ENCODE measurements at places on chromosomes 3 and 15.

GRCh38 chr3:62812631-62813030 lies 62.6 kb downstream of the CADPS start:
- DNase-seq: no peak

- DNase-seq: no peak
These were observed 31.2 kb downstream of the FOXB1 start for GRCh38 chr15:60035344-60035743.

DNA sequence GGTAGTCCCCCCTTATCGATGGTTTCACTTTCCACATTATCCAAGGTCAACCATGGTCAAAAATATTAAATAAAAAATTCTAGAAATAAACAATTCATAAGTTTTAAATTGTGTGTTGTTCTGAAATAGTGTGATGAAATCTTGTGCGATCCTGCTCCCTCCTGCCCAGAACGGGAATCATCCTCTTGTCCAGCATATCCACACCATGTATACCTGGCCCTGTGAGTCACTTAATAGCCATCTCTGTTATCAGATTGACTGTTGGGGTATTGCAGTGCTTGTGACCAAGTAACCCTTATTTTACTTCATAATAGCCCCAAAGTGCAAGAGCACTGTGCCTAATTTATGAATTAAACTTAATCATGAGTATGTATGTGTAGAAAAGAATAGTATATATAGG lies 19.1 kb downstream of the FAM81A start:
- no peak for DNase-seq

- DNase-seq: no peak
These were observed 41.5 kb downstream of the CHD2 start for GRCh38 chr15:92941668-92942067.

DNA sequence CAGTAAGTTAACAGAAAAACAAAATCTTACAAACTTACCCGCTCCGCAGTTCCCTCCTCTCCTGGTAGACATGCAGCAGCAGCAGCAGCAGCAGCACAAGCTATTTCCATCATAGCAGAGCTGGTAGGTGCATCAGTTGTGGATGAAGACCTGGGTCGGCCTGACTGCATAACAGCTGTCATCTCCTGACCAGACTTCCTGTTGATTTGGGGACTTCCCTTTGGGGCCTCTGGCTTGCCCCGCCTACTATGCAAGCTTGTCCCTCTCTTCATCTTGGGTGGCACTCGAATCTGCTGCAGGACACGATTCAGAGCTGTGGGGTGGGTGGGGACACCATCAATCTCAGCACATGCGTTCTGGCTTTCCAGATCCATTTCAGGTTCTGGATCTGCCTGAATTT lies 65.7 kb downstream of the TMCC1 start:
- DNase-seq: no peak

GRCh38 chr15:88011533-88011932 lies 245.0 kb downstream of the NTRK3 start:
- no peak for DNase-seq

DNA sequence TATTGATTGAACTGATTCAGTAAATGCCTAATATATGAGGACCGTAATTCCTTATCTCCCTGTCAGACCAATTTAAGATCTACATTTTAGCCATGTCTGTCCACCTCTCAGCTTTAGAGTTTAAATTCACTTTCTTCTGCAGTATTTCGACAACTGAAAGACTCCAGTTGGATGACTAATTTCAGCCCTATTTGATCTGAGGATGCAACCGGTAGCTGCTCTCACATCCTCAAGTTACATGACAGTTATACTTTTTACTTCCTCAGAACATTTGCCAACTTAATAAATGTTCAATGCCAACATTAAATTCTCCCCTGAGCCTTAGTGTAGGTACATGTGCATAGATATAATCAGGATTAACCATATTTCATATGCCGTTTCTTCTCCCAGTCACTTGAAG lies 2.5 kb upstream of the HHLA2 start:
- no peak for DNase-seq

DNA sequence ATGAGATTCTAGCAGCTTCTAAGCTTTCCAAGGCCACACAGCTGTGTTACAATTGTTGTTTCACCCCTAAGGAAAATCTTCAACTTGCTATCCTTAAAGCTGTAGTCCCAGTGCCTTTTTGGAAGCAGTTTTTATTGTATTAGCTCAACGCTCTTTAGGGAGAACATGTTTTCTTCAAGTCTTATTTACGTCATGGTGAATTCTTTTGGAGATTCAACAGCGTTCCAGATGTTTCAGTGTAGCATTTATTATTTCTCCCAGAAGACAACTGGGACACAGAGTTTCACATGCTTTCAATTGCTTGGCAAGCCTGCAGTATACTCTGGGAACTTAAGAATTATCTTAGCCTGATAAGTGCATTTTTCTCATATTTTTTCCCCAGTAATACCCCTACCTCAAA lies 888.3 kb downstream of the PLOD2 start:
- no peak for DNase-seq

- DNase-seq: no peak
These were observed 66.3 kb downstream of the ST8SIA2 start for GRCh38 chr15:92460023-92460422.

- DNase-seq: no peak
These were observed 19.3 kb upstream of the TSC22D2 start for GRCh38 chr3:150388498-150389418.

DNA sequence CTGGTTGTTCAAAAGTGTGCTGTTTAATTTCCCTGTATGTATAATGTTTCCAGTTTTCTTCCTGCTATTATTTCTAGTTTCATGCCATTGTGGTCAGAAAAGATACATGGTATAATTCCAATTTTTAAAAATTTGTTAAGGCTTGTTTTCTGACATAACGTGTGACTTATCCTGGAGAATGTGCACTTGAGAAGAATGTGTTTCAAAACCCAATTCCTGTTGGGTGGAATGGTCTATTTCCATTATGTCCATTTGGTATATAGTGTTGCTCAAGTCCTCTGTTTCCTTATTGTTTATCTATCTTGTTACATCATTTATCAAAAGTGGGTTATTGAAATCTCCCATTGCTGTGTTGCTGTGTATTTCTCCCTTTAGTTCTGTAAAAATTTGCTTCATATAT lies 215.4 kb downstream of the GREM1 start:
- DNase-seq: no peak

DNA sequence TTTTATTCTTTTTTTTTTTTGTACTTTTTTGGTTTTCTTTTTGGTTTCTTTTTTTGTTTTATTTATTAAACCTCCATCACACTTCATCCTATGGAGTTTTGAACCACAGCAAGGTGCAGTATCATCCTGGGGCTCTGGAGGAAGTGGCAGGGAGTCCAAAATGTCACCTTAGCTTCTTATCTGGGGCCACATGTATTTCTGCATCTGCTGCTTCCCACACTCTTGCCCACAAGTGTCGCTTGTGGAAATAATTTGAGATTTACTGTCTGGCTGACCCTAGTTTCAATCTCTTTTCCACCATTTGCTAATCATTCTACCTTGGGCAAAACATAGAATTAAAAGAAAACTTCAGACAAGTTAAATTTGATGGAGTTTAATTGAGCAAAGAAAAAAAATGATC lies 6.4 kb downstream of the OPA1 start:
- DNase-seq: no peak

- no peak for DNase-seq
These were observed 57.2 kb upstream of the KY start for GRCh38 chr3:134707908-134708597.

DNA sequence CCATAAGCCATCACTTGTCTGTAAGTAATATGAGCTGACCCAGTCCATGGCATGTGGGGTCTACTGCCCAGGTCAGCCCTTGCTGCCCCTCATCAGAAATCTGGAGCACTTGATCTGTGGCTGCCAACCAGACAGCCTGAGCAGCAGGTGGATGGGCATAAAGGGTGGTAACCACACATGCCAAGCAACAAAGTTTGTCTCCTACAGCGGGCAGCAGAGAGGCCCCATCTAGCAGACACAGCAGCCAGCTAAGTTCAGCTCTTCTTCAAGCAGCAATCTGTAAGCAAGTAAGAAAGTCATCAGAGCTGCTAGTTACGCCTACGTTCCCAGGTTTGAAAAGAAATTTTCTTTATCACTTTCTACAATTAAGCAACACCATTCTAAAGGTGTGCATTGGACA lies 27.9 kb downstream of the CHCHD4 start:
- no peak for DNase-seq

GRCh38 chr15:52290329-52290728 lies 5.3 kb downstream of the MYO5C start:
- no peak for DNase-seq

DNA sequence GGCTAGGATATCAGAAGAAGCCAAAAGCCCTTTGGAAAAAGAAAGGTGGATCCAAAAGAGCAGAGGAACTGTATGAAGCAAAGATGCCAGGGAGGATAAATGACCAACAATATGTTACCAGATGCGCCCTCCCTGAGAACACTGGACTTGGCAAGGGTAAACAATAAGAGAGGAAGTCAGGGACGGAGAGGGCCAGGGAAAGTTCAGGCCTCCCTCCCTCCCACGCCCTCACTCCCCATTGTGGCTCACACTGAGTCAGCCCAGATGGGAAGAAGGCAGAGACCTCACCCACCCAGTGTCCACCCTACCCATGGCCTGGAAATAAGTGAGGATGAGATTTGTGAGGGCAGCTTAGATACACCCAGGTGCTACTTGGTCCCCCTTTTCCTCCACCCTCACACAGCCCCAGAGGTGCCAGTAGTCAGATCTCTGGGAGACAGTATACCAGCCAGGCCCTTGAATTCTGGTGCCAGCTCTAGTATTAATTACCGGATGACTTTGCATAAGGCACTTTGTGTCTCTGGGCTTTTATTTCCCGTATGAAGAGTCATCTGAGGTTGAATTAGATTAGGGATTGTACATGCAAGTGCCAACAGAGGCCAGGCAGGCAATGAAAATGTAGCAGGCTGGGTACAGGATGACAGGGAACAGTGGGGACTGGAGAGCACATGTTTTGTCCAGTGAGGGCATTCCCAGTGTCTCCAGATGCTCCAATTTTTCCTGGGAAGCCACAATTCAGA lies 35.1 kb upstream of the FRMD4B start:
- no peak for DNase-seq

- DNase-seq: no peak
These were observed 19.9 kb upstream of the LRRC2 start for GRCh38 chr3:46585799-46586693.

- no peak for DNase-seq
These were observed 509.1 kb downstream of the TUSC7 start for GRCh38 chr3:117218641-117219048.

- DNase-seq: no peak
These were observed 138.3 kb downstream of the ANXA2 start for GRCh38 chr15:60259469-60259868.

GRCh38 chr15:75008629-75009326 lies 13.4 kb downstream of the SCAMP5 start:
- DNase-seq: no peak

- DNase-seq: no peak
These were observed 13.2 kb upstream of the BCL6 start for GRCh38 chr3:187758318-187758955.

- no peak for DNase-seq
These were observed 21.4 kb downstream of the HDAC11 start for GRCh38 chr3:13501521-13501920.

GRCh38 chr15:58440922-58441321 lies 9.1 kb downstream of the LIPC start:
- DNase-seq: no peak

DNA sequence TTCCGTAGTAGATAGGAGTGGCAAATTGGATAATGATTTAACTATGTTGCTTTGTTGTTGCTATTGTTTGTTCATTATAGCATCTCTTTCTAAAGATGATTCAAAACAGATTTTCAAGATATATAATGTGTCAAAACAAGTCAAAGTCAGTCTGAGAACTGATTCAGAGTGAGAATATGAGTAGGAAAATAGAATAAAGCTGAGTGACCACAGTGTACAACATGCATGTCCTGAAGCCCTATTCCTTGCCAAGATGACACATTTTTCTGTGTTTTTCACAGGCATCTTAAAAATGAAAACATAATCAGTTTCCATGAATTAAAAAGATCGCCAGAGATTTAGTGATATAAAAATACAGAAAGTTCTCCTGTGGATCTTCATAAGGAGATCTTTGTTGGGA lies 57.0 kb upstream of the THRB start:
- no peak for DNase-seq

GRCh38 chr3:44132061-44132460 lies 109.6 kb upstream of the TOPAZ1 start:
- no peak for DNase-seq

- DNase-seq: no peak
These were observed 308.2 kb upstream of the ADAMTS9 start for GRCh38 chr3:64995857-64996551.

GRCh38 chr3:168583977-168584376 lies 488.3 kb upstream of the GOLIM4 start:
- no peak for DNase-seq

DNA sequence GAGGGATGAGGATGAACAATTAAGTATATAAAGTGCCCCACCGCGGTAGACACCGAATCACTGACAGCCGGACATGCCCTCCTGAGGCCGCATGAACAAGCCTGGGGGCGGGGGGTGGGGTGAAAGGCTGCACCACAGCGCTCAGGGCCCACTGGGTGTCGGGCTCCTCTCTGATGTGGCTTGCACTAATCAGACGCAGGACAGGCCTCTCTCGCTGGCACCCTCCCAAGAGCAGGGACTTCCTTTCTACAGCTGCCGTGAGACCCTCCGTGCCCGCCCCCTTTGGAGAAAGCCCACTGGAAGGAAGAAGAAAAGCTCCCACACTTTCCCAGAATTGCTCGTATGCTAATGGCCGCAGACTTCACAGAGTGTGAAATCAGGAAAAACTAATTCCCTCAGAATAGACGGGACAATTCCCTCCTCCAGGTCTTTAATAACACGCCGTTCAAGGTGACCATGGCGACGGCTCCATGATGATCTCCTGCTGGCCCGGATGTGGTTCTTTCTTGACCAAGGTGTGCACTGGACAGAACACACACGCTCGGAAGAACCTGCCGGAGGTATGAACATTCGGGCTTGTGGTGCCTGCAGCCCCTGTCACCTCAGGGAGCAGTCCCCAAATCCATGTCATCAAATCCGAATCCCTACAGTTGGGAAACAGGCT lies 32.0 kb downstream of the IQSEC1 start:
- peak; percentile 29 for DNase-seq

GRCh38 chr3:188133219-188133618 lies 20.7 kb upstream of the LPP start:
- no peak for DNase-seq

GRCh38 chr3:134775831-134776230 lies 19.2 kb upstream of the EPHB1 start:
- DNase-seq: no peak

- DNase-seq: no peak
These were observed 28.5 kb upstream of the LRRC34 start for GRCh38 chr3:169841171-169841570.

DNA sequence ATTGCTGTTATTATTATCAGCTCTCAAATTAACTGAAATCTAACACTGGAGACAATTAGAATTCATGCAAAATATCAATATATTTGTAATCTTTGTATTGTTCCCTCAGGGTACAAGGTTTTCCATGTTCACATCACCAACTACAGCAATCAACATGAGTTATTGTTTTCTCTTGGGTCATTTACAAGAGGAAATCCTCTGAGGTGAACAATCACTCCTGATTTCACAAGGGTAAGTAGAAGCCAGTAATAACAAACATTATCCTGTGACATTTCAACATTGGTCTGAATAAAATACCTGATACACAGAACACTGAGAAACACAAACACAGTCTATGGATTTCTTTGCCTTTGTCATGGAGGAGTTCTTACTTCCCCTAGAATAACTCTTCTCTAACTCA lies 174.0 kb downstream of the SUCNR1 start:
- no peak for DNase-seq
